Panc1 (cell line): ENCODE measurements at places on chromosomes 6 and 20. TPM values are rescaled to one million over a fixed set of nuclear protein-coding genes. Genes with fewer than 3 reads are reported as not detected.
A peak's percentile ranks its signal among the peaks of the same experiment; 100 is the strongest.

WFDC5 gene
- total RNA-seq, result not detected

RBM24 gene
- total RNA-seq, result 23.0 TPM

ADGRF4 gene
- total RNA-seq, result 0.10 TPM

SCRT2 gene
- total RNA-seq, result not detected

DDO gene
- total RNA-seq, result 0.39 TPM

PROCR gene
- 38.0 TPM for total RNA-seq

DNA sequence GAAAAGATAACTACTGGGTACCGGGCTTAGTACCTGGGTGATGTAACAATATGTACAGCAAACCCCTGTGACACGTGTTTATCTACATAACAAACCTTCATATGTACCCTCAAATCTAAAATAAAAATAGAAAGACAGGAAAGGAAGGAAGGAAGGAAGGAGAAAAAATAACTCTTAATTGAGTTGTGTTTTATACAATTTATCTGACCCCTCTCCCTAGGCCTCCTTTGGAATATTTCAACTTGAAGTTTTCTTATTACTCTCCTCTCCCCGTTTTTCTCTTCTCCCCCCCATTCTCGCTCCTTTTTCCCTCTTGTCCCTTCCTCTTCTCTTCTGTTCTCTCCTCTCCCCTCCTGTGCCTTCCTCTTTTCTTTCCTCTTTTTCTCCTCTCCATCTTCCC, 156.1 kb downstream of the F13A1 start:
- H3K27ac ChIP-seq, result no peak overlapping the region
- no peak for DNase-seq
- H3K36me3 ChIP-seq, result no peaks in the 10 kb centered on the region
- H3K4me3 ChIP-seq, result no peak overlapping the region
- H3K4me1 ChIP-seq, result no peaks in the 10 kb centered on the region
- H3K27me3 ChIP-seq, result peaks cover 3% of the 10 kb centered on the region; the same call in 1 of the 2 replicates

DNA sequence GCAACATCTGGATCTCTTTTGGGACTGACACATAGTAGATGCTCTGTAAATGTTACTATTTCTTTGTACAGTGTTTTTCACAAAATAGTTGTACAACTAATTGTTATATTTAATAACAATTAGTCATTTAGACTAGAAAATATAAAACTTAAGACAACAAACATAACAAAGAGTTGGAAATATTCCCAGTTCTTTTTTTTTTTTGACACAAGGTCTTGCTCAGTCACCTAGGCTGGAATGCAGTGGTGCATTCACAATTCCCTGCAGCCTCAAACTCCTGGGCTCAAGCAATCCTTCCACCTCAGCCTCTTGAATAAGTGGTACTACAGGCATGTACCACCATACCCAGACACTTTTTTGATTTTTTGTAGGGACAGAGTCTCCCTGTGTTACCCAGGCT, 105.8 kb downstream of the UTRN start:
- H3K27me3 ChIP-seq, result no peaks in the 10 kb centered on the region
- no peak overlapping the region for H3K27ac ChIP-seq
- no peak overlapping the region for H3K4me3 ChIP-seq
- no peaks in the 10 kb centered on the region; the same call in 1 of the 2 replicates for H3K4me1 ChIP-seq
- H3K36me3 ChIP-seq, result no peaks in the 10 kb centered on the region

GRCh38 chr6:86459978-86460377, 477.4 kb upstream of the HTR1E start:
- no peak overlapping the region for H3K4me3 ChIP-seq
- no peaks in the 10 kb centered on the region for H3K36me3 ChIP-seq
- no peak overlapping the region for H3K27ac ChIP-seq
- H3K4me1 ChIP-seq, result no peaks in the 10 kb centered on the region
- no peaks in the 10 kb centered on the region for H3K27me3 ChIP-seq

DNA sequence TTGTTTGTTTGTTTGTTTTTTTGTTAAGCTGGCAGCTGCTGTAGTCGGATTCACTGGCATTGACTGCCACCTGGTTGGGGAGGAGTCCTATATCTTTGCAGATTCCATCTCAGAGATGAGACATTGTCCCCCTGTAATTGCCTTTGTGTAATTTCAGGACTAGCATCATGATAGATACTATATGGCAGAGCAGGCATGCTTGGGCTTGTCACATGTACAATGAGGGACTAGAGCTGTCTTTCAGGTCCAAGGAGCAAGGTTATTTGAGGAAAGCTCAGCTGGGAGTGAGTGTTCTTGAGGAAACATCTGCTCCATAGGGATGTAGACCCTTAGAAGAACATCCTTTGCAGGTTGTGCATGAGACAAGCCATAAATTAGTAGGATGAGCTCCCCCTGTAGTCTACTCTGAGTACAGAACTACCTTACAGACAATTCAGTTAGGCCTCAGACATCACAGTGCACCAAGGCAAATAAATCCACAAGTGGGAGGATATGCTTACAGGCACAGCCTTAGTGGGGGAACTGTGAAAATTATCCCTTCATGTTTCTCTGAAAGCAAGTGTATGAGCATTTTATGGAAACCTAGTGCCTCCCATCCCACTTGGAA, 62.1 kb downstream of the BMP2 start:
- no peak for DNase-seq
- no peaks in the 10 kb centered on the region for H3K36me3 ChIP-seq
- H3K27me3 ChIP-seq, result no peaks in the 10 kb centered on the region
- H3K4me3 ChIP-seq, result no peak overlapping the region
- no peaks in the 10 kb centered on the region for H3K4me1 ChIP-seq

DNA sequence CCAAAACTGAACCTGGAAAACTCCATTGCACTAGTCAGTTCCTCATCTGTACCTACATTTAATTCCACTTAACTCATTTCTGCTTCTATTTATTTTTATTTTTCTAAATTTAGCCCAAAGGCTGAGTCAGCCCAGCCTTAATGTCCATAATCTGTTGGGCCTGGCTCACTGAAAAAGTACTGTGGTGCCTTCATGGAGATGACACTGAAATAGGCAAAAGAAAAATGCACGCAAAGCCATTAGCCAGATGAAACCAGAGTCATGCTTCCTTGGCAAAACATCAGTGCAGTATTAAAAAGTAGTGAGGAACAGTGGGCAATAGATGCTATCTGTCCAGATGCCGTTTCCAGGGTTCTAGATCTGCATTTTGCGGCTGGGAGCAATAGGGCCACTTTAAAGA, 14.7 kb upstream of the PLCB4 start:
- no peaks in the 10 kb centered on the region for H3K36me3 ChIP-seq
- H3K4me1 ChIP-seq, result no peaks in the 10 kb centered on the region
- no peak for DNase-seq
- H3K4me3 ChIP-seq, result no peak overlapping the region
- H3K27me3 ChIP-seq, result no peaks in the 10 kb centered on the region

GRCh38 chr20:12968472-12968871, 40.3 kb upstream of the SPTLC3 start:
- no peak for DNase-seq
- H3K27ac ChIP-seq, result no peak overlapping the region
- H3K27me3 ChIP-seq, result no peaks in the 10 kb centered on the region

DNA sequence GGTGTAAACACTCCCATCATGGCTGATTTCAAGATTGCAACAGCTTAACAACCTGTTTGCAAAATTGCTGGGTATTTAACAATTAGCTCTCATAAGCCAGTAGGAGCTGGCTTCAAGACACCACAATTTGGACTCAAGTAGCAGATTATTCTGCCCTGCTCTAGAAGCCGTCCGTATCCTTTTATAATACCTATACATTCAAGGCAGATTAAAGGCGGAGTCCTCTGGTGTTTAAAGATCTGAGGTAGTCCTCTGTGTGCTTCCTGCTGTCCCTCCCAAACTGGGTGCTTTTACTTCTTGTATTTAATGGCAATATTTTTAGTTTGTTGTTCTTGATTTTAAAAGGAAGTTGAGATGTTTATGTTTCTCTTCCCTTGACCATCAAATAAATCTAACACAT, 62.2 kb upstream of the SOX4 start:
- H3K36me3 ChIP-seq, result no peaks in the 10 kb centered on the region

DNA sequence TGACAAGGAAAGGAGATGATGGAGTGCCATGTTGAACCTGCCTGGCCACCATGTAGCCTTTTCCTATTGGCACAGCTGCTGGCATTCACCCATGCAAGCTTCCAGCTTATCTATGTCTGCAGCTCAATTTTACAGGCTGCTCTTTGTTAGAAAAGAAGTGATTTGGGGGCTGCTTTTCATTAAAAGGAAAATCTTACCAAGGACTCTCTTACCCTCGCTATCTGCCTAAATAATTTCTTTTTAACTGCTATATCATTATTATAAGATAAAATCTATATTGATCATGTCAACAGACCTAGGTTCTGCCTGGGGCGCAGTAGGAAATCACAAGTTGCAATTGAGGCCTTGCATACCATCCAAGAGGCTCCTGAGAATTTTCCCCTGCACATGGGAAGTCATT, 167.2 kb downstream of the SYNDIG1 start:
- DNase-seq, result no peak
- H3K27ac ChIP-seq, result no peak overlapping the region
- H3K4me3 ChIP-seq, result no peak overlapping the region
- no peaks in the 10 kb centered on the region; the same call in 1 of the 2 replicates for H3K27me3 ChIP-seq

DNA sequence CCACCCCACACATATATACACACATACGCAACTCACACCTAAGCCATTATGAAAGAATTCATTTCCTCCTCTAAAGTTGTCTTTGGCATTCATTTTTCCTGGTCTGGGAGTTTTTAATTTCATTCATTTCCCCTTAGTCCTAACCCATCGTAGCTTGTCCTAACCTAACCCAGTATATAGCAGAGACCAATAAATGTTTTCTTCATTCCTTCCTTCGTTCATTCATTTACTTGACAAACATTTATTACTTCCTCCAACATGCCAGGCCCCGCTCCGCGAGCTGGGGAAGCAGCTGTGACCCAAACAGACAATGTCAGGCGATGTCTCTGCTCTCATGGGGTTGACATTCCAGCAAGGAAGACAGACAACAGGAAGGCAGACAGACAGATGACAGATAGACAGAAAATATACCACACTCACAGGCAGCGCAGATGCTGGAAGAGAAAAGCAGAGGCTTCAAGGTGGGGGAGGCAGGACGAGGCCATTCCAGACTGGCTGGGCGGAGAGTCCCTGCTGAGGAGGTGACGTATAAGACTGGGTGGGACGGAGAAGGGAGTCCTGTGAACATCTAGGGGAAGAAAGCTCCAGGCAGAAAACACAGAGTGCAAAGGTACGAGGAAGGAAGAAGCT, 33.7 kb upstream of the SIRPA start:
- no peaks in the 10 kb centered on the region for H3K36me3 ChIP-seq
- no peak overlapping the region for H3K4me3 ChIP-seq
- no peak overlapping the region for H3K27ac ChIP-seq
- no peaks in the 10 kb centered on the region for H3K4me1 ChIP-seq
- peaks cover under 1% of the 10 kb centered on the region for H3K27me3 ChIP-seq

- H3K27ac ChIP-seq, result no peak overlapping the region
- H3K27me3 ChIP-seq, result no peaks in the 10 kb centered on the region
- DNase-seq, result no peak
- no peak overlapping the region for H3K4me3 ChIP-seq
Measured at GRCh38 chr6:18473755-18474154, 86.6 kb downstream of the RNF144B start.

- no peak overlapping the region for H3K27ac ChIP-seq
- no peak for DNase-seq
- H3K4me1 ChIP-seq, result no peaks in the 10 kb centered on the region
Measured at GRCh38 chr6:15575357-15576033, 87.3 kb downstream of the DTNBP1 start.

- H3K4me1 ChIP-seq, result no peaks in the 10 kb centered on the region
- H3K27me3 ChIP-seq, result no peaks in the 10 kb centered on the region
Measured at GRCh38 chr6:119312441-119312840, 37.1 kb downstream of the MAN1A1 start.

GRCh38 chr20:10667077-10667401, 6.8 kb downstream of the JAG1 start:
- H3K4me1 ChIP-seq, result peaks cover 31% of the 10 kb centered on the region
- no peaks in the 10 kb centered on the region for H3K27me3 ChIP-seq
- no peaks in the 10 kb centered on the region; the same call in 1 of the 2 replicates for H3K36me3 ChIP-seq
- no peak for DNase-seq

DNA sequence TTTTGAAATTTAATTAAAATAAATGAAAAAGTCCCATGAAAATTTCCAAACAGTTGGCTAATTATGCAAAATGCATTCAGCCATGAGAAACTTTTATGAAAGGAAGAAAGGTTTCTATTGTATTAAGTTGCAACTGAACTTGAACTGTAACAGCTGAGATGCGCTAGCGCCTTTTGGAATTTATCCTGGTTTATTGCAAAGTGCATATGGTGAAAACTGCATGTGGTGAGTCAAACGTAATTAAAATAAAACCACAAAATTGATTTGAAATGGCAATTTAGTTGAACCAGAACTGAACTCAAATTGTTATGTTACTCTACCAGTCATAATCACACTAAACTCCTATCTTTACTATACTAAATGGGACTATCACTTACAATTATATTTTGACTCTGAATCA, 46.4 kb upstream of the COL21A1 start:
- no peaks in the 10 kb centered on the region for H3K27me3 ChIP-seq
- no peaks in the 10 kb centered on the region for H3K36me3 ChIP-seq
- no peak overlapping the region for H3K4me3 ChIP-seq
- H3K27ac ChIP-seq, result no peak overlapping the region
- no peak for DNase-seq

- no peaks in the 10 kb centered on the region for H3K4me1 ChIP-seq
- no peaks in the 10 kb centered on the region for H3K27me3 ChIP-seq
- H3K27ac ChIP-seq, result no peak overlapping the region
Measured at GRCh38 chr20:58071991-58072390, 156.5 kb downstream of the ANKRD60 start.

- H3K4me3 ChIP-seq, result no peak overlapping the region
- H3K36me3 ChIP-seq, result no peaks in the 10 kb centered on the region
- H3K4me1 ChIP-seq, result no peaks in the 10 kb centered on the region
- H3K27me3 ChIP-seq, result no peaks in the 10 kb centered on the region
- no peak for DNase-seq
Measured at GRCh38 chr6:160420969-160421556, 72.9 kb downstream of the SLC22A3 start.

DNA sequence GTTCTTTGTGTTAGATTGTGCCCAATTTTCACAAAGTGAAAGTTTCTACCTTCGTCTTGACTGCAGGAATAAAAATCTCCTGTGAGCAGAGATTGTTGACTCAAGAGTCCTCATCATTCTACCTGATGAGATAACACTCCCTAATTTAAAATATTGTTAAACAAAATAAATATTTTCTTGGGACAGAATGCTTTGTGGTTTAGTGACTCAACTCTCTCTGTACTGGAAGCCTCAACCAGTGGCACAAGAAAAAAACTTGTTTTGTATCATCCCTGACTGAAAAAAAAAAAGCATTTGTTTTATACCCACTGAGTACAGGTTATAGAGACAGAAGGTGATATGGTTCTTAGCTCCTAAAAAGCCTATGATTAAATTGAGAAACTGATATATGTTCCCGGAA, 78.9 kb downstream of the CRYBG1 start:
- H3K4me1 ChIP-seq, result no peaks in the 10 kb centered on the region
- H3K4me3 ChIP-seq, result no peak overlapping the region
- H3K27me3 ChIP-seq, result peaks cover 51% of the 10 kb centered on the region
- no peak overlapping the region for H3K27ac ChIP-seq

GRCh38 chr6:133837801-133838349, 51.0 kb upstream of the TCF21 start:
- no peaks in the 10 kb centered on the region for H3K4me1 ChIP-seq
- peak; percentile 20 for DNase-seq
- H3K36me3 ChIP-seq, result no peaks in the 10 kb centered on the region
- no peak overlapping the region for H3K27ac ChIP-seq
